Tibial nerve (tissue), 4 donors: ENCODE measurements at places on chromosomes 4 and X.
A peak's percentile ranks its signal among the peaks of the same experiment; 100 is the strongest.

DNA sequence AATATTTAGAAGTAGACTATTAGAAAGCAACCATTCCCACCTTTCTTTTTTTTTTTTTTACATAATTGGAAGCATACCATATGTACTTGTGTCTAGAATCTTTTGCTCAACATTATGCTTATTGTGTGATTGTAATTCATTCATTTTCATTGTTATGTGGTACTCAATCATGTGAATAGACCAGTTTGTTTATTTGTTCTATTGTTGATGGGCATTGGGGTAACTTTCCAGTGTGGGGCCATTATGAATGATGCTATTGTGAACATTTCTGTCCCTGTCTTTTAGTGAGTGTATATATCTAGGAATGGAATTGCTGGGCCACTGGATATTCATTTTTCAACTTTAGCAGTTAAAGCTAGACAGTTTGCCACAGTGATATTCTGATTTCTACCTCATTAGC is 62.5 kb upstream of the MCUB start:
- no peak overlapping the region for H3K27ac ChIP-seq
- no peak for DNase-seq
- H3K36me3 ChIP-seq: peaks cover 92% of the 10 kb centered on the region
- no peaks in the 10 kb centered on the region for H3K27me3 ChIP-seq

DNA sequence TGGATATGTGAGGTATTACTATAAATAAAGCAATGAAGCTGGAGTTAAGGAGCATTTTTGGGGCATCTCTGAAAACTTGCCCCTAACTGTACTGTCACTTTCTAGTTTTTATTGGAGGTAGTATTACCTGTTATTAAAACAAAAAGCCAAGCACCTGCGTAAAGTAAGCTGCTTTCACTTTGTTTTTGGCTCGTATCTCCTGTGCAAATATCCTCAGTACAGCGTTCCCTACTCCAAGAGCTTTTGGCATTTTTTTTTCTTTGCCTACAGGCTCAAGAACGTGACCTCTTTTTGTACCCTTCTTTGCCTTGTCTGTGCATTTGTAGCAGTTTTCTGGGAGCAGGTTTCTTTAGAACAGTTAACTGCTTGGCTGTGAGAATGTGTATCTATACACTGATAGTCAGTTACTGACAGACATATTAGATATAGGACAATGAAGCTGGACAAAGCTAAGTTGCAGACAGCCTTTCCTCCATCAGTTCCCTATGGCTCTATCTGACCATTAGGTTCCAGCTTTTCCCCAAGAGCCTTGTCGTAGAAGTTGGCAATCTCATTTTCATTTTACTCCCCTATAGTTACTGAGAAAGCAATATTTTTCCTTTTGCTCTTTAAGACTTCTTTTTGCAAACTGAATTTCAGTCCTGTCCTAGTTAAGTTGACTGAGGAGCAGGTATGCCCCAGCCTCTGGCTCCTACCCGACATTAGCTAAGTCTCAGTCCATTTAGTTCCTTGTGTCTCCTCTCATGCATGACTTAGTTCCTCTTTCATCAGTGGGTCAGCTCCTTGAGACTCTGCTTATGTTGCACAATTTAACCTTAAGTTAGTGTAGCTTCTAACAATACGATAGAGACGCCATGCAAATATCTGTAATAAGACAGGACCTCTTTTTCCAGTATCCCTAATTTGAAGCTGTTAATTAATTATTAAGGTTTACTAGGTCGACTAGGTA is 71.5 kb upstream of the HPRT1 start:
- peaks cover 3% of the 10 kb centered on the region for H3K27me3 ChIP-seq
- no peak overlapping the region for H3K4me3 ChIP-seq
- no peak for DNase-seq
- no peaks in the 10 kb centered on the region for H3K4me1 ChIP-seq

DNA sequence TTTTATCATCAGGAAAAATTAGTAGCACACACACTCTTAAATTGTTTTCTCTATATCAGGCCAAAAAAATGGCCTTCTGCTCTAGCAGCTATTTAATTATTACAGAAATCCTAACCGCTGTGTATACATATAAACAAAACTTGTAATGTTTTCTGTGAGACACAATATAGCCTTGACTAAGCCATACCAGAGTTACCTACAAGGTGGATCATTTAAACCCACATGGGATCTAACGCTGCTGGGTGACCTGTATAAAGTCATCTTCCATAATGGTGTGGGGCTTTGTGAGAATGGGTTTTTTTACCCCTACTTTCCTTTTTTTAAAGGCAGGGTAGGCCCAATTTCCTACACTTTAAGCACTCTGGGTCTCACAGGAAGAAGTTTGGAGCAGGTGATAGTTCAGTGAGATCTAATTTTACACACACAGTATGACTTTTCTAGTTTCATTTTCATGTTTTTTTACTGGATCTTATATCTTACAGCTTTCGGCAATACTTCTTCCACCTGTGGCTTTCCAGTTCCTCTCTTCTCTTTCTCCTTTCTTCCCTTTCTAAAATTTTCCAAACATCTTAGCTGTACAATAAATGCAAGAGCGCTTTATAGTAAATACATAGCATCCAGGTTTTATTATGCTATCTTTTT is 66.9 kb upstream of the MMAA start:
- H3K27ac ChIP-seq: no peak overlapping the region
- H3K36me3 ChIP-seq: peaks cover 26% of the 10 kb centered on the region
- H3K4me3 ChIP-seq: no peak overlapping the region
- no peaks in the 10 kb centered on the region for H3K27me3 ChIP-seq
- peaks cover 4% of the 10 kb centered on the region for H3K4me1 ChIP-seq

GRCh38 chrX:112714357-112714918 is 34.7 kb upstream of the LHFPL1 start:
- H3K4me3 ChIP-seq: no peak overlapping the region
- no peaks in the 10 kb centered on the region for H3K36me3 ChIP-seq
- H3K27ac ChIP-seq: no peak overlapping the region

- DNase-seq: peak; percentile 20
- peak overlapping the region; percentile 75 for H3K4me3 ChIP-seq
- no peaks in the 10 kb centered on the region for H3K4me1 ChIP-seq
- peaks cover 4% of the 10 kb centered on the region for H3K36me3 ChIP-seq
Measured at GRCh38 chr4:15003401-15003890, 1.2 kb downstream of the CPEB2 start.

DNA sequence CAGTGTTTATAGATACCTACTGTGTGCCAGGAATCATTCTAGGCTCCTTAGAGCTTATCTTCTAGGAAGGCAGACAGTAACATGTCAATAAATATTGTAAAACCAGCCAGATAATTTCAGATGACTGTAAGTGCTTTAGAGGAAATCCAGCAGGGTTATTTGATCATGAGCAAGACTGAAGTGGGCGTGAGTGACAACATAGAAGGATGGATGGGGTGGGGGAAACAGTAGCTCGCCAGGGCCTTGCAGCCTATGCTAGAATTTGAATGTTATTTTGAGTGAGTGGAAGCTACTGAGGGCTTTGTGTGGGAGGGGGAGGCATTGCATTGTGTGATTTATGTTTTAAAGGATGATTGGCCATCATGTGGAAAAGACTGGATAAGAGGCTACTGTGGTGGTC is 6.7 kb downstream of the SRD5A3 start:
- no peak overlapping the region for H3K27ac ChIP-seq
- H3K4me1 ChIP-seq: no peaks in the 10 kb centered on the region
- H3K36me3 ChIP-seq: no peaks in the 10 kb centered on the region
- H3K4me3 ChIP-seq: no peak overlapping the region

- no peak overlapping the region for H3K27ac ChIP-seq
- no peaks in the 10 kb centered on the region for H3K36me3 ChIP-seq
- H3K4me3 ChIP-seq: no peak overlapping the region
- H3K27me3 ChIP-seq: no peaks in the 10 kb centered on the region
- no peaks in the 10 kb centered on the region for H3K4me1 ChIP-seq
- no peak for DNase-seq
Measured at GRCh38 chr4:111649308-111649707, 495.9 kb upstream of the FAM241A start.

- H3K27ac ChIP-seq: no peak overlapping the region
- no peaks in the 10 kb centered on the region for H3K36me3 ChIP-seq
- no peak for DNase-seq
- no peaks in the 10 kb centered on the region for H3K27me3 ChIP-seq
- no peaks in the 10 kb centered on the region for H3K4me1 ChIP-seq
Measured at GRCh38 chr4:157172011-157172410, 48.5 kb upstream of the GRIA2 start.

- H3K4me3 ChIP-seq: no peak overlapping the region
- no peaks in the 10 kb centered on the region for H3K27me3 ChIP-seq
- no peaks in the 10 kb centered on the region for H3K4me1 ChIP-seq
Measured at GRCh38 chr4:185925910-185926360, 113.9 kb upstream of the SORBS2 start.

DNA sequence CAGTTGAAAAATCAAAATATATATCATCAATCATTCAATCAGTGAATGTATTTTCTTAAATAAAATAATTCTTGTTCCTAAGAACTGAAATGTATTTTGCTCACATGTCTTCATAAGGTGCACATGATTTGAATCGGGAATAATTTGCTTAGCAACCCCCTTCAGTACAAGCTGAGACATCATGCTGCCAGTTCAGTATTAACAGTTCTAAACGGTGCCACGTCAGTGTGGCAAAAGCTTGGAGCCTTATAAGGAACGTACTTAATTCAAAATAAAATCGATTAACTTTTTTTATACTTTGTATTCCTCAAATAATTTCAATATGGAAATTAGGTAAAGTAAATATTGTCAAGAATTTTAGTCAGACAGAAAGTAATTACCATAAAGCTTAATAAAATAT is 287.9 kb downstream of the CCSER1 start:
- no peaks in the 10 kb centered on the region for H3K4me1 ChIP-seq
- H3K4me3 ChIP-seq: no peak overlapping the region
- no peak for DNase-seq
- H3K27me3 ChIP-seq: no peaks in the 10 kb centered on the region

- no peak overlapping the region for H3K27ac ChIP-seq
- no peak for DNase-seq
- no peaks in the 10 kb centered on the region for H3K4me1 ChIP-seq
- no peaks in the 10 kb centered on the region for H3K36me3 ChIP-seq
- no peaks in the 10 kb centered on the region for H3K27me3 ChIP-seq
- no peak overlapping the region for H3K4me3 ChIP-seq
Measured at GRCh38 chr4:139682741-139683151, 17.1 kb downstream of the MGST2 start.

- no peak for DNase-seq
- no peak overlapping the region for H3K4me3 ChIP-seq
- peak overlapping the region; percentile 51 for H3K27ac ChIP-seq
- peaks cover 4% of the 10 kb centered on the region for H3K36me3 ChIP-seq
Measured at GRCh38 chr4:10095296-10095991, 21.2 kb downstream of the WDR1 start.

- H3K4me1 ChIP-seq: no peaks in the 10 kb centered on the region
- H3K27me3 ChIP-seq: no peaks in the 10 kb centered on the region
- H3K27ac ChIP-seq: no peak overlapping the region
- no peak for DNase-seq
- H3K4me3 ChIP-seq: no peak overlapping the region
- H3K36me3 ChIP-seq: no peaks in the 10 kb centered on the region
Measured at GRCh38 chr4:106766519-106766918, 269.6 kb downstream of the DKK2 start.

GRCh38 chr4:109943745-109944144 is 31.1 kb downstream of the EGF start:
- no peaks in the 10 kb centered on the region for H3K27me3 ChIP-seq
- no peaks in the 10 kb centered on the region for H3K36me3 ChIP-seq
- DNase-seq: no peak
- no peak overlapping the region for H3K27ac ChIP-seq

GRCh38 chr4:173990869-173991210 is 292.6 kb downstream of the FBXO8 start:
- DNase-seq: no peak
- no peaks in the 10 kb centered on the region for H3K27me3 ChIP-seq
- no peak overlapping the region for H3K4me3 ChIP-seq
- H3K4me1 ChIP-seq: peaks cover 5% of the 10 kb centered on the region
- H3K27ac ChIP-seq: peak overlapping the region; percentile 37
- H3K36me3 ChIP-seq: no peaks in the 10 kb centered on the region

- no peaks in the 10 kb centered on the region for H3K27me3 ChIP-seq
- H3K4me1 ChIP-seq: no peaks in the 10 kb centered on the region
- no peak overlapping the region for H3K27ac ChIP-seq
- H3K4me3 ChIP-seq: no peak overlapping the region
- H3K36me3 ChIP-seq: no peaks in the 10 kb centered on the region
Measured at GRCh38 chrX:14915596-14915995, 42.4 kb downstream of the MOSPD2 start.

DNA sequence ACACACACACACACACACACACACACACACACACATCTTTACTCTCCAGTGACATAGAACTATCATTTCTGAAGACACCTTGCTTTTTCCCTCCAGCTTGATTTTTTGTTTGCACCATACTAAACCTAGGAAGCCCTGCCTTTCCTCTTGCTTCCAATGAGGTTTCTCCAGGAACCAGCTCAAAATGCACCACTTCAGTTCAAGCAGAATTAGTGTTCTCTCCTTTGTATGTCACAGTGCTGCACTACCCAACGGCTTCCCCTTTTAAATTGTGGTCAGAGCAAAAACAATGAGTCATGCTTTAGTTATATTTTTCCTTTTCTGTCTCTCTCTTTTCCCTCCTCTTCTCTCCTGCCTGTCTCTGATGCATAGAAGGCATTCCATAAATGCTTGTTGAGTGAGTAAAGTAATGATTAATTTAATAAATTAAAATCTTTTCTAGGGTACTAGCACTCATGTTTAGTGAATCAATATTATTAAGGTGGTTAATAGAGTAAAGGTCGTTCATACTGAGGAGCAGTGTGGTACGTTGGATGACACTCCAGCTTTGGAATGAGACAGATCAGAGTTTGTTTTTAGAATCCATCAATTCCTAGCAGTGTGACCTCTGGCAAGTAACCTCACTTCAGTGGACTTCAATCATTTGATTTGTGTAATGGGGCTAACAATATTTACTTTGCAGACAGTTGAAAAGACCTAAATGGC is 5.9 kb downstream of the RTL3 start:
- peaks cover 6% of the 10 kb centered on the region for H3K27me3 ChIP-seq
- H3K4me1 ChIP-seq: no peaks in the 10 kb centered on the region
- no peak overlapping the region for H3K27ac ChIP-seq

DNA sequence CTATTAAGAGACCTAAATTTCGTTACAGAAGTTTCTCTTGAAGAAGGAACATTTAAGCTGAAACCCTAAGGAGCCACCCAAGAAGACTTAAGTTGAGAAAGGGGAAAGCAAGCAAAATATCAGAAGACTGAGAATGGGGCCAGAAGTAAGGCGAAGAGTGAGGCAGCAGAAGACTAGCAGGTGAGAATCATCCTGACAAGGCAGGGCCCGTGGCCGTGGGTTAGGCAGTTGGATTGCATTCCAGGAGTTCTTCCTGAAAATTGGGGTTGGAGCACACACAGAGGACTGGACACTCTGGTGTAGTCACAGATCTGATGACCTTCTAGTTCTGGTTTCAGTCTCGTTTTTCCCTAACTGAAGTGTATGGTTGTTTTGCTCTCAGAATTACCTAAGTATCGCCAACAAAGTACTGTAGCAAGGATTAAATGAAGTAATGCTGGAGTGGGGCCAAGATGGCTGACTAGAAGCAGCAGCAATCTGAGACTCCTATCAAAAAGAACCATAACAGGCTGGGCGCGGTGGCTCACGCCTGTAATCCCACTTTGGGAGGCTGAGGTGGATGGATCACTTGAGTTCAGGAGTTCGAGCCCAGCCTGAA is 94.4 kb upstream of the GUCY1A1 start:
- H3K4me1 ChIP-seq: no peaks in the 10 kb centered on the region
- H3K4me3 ChIP-seq: no peak overlapping the region
- DNase-seq: no peak
- H3K36me3 ChIP-seq: no peaks in the 10 kb centered on the region
- no peaks in the 10 kb centered on the region for H3K27me3 ChIP-seq

GRCh38 chrX:112851161-112851779 is 10.6 kb upstream of the AMOT start:
- H3K4me3 ChIP-seq: no peak overlapping the region
- DNase-seq: no peak
- peaks cover 5% of the 10 kb centered on the region for H3K27me3 ChIP-seq
- H3K27ac ChIP-seq: no peak overlapping the region
- no peaks in the 10 kb centered on the region for H3K36me3 ChIP-seq

GRCh38 chrX:16028576-16028975 is 94.8 kb upstream of the GRPR start:
- no peaks in the 10 kb centered on the region for H3K27me3 ChIP-seq
- no peak overlapping the region for H3K4me3 ChIP-seq
- DNase-seq: no peak
